ENCODE measurements at places on chromosomes 6 and 20.

- no peak for DNase-seq
Observed at GRCh38 chr6:36032261-36032660, 4.7 kb downstream of the MAPK14 start.

DNA sequence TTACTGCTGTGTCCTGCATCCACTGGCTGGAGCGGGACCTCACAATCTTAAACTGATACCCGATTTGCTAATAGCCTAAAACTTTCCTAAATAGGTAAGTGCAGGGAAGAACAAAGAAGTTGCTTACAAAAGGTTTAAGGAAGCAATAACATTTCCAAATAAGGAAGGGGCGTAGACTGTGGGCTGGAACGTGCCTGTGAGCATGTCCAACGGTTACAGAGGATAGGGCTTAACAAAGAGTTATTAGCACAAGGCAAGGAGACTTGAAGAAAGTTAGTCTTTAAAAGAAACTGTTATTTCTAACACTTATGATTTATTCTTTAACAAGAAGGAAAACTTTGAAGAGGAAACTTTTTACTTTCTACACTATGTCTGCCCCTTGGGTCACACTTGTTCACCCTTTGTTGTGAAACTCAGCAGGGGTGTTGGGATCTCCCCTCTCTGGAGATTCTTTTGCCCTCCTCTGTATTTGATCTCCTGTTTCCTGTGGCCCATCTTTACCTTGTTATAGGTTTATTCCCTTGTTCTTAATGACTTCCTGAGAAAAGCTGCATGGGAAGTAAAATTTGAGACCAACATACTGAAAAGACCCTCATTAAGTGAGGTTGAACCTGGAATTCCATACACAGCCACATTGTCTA lies 28.7 kb downstream of the KAT14 start:
- no peak for DNase-seq

GRCh38 chr6:113591896-113592827 lies 265.0 kb upstream of the MARCKS start:
- DNase-seq = no peak

GRCh38 chr20:51563486-51564332 lies 21.2 kb upstream of the NFATC2 start:
- DNase-seq = no peak

GRCh38 chr20:50891138-50891537 lies 40.1 kb downstream of the ADNP start:
- DNase-seq = no peak

GRCh38 chr20:53444401-53445149 lies 149.1 kb downstream of the ZNF217 start:
- no peak for DNase-seq
